NCI-H748 treated with DMSO at 0.1 percent for 48 hours (cell line): ENCODE measurements at places on chromosomes 4 and X.

DNA sequence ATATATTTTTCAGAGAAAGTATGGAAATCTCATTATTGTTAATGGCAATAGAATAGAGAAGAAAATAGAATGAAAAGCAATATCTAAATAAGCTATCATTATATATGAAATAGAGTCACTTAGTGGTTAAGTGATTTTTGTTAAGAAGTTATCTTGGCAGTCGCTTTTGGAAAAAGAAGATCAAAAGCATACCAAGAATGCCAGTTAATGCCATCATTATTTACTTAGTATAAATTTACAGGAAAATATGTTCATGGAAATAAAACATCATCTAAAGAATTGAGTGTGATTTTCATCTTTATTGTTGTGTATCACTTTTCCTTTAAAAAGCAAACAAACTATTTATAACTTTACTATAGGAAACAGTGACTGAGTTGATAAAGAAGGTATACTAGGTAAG is 85.3 kb upstream of the GPR101 start:
- no peak for DNase-seq

DNA sequence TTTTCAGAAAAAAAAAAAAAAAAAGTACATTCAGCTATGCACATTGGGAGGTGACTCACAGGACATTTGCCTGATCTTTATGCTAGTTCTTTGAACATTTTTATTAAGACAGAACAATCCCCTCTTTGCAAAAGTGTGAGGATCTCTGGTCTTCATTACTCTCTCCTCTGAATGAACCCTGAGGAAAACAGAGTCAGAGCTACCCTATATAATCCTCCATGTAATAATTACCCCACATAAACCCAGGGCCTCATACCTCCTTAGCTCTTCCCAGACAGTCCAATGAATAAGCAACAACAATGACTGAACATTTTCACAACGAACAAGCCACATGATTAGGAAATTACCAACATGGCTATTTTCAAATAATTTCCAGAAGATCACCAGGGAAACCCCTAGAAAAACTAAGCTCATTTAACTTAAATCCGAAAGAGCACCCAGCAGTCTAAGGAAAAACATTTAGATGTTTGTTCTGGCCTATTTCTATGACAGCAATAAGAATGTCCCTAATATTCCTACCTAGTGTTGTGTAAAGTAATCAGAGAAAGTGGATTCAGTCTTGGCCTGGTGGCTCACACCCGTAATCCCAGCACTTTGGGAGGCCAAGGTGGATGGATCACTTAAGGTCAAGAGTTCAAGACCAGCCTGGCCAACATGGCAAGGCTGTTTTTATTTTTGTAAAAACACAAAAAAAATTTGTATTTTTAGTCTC is 37.8 kb downstream of the TBC1D9 start:
- no peak for DNase-seq

GRCh38 chrX:106928227-106928626 is 8.0 kb downstream of the CLDN2 start:
- DNase-seq = no peak

DNA sequence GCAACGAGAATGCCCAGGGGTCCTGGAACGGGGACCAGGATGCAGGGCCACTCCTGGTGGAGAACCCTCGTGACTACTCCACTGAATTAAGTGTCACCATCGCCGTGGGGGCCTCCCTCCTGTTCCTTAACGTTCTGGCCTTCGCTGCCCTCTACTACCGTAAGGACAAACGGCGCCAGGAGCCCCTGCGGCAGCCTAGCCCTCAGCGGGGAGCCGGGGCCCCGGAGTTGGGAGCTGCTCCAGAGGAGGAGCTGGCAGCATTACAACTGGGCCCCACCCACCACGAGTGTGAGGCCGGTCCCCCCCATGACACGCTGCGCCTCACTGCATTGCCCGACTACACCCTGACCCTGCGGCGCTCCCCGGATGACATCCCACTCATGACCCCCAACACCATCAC is 24.9 kb downstream of the NLGN3 start:
- no peak for DNase-seq

- no peak for DNase-seq
These were observed 811 bp downstream of the SRD5A3 start for GRCh38 chr4:55346851-55347255.

DNA sequence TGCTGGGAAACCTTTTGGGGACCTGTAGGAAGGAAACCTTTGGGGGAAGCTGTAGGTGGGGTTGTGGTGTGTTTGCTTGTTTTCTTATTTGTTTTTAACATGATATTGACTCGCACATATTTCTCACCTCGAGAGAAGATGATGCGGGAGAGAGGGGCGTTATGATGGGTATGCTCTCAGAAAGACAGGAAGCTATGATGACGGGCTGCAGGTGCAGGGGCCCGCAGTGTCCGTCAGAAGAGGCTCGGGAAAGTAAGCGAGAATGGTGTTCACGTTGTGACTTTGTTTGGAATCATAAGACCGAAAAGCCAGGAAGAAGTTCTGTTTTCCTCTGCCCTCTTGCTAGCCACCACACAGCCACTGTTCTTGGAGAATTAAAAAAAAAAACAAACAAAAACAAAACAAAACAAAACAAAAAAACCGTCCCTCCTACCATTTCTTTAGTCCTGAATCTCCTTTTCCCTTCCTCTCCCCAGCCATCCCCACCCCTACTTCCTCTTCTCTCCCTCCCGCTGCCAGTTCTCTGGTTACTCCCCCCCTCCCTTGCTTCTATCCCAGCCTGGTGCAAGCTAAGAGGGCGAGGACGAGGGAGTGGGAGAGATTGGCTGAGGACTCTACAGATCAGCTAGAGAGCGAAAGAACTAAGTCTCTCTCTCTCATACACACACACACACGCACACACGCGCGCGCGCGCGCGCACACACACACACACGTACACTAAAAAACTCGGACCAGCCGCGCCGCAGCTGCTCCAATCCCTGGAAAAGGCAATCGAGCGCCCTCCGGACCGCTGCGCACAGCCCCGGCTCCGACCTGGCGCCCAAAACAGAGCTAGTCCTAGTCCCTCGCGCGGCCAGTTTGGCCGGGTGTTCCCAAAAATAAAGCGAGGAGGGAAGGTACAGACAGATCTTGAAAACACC is at the start of gene BMP3:
TSS of gene BMP3 (plus strand) at position 648 of the 920 bp plus-strand sequence. CDS start 577 bp downstream, outside the sequence.
- no peak for DNase-seq

GRCh38 chr4:82621251-82621650 is 59.5 kb upstream of the TMEM150C start:
- DNase-seq = no peak
